ENCODE measurements at places on chromosomes 4 and X.

- no peak for DNase-seq
Measured at GRCh38 chr4:96317891-96318290, 478.0 kb downstream of the PDHA2 start.

- no peak for DNase-seq
Measured at GRCh38 chrX:19049110-19049509, 65.2 kb upstream of the PHKA2 start.

- DNase-seq = no peak
Measured at GRCh38 chrX:2717312-2717711, 26.2 kb downstream of the CD99 start.

GRCh38 chr4:148215202-148215601 lies 227.0 kb downstream of the NR3C2 start:
- no peak for DNase-seq

GRCh38 chr4:7500404-7500803 lies 65.7 kb upstream of the PSAPL1 start:
- no peak for DNase-seq

GRCh38 chrX:56025872-56026571 lies 206.1 kb upstream of the KLF8 start:
- DNase-seq = no peak

- DNase-seq = no peak
Measured at GRCh38 chr4:145839151-145839550, 99.5 kb downstream of the ZNF827 start.

DNA sequence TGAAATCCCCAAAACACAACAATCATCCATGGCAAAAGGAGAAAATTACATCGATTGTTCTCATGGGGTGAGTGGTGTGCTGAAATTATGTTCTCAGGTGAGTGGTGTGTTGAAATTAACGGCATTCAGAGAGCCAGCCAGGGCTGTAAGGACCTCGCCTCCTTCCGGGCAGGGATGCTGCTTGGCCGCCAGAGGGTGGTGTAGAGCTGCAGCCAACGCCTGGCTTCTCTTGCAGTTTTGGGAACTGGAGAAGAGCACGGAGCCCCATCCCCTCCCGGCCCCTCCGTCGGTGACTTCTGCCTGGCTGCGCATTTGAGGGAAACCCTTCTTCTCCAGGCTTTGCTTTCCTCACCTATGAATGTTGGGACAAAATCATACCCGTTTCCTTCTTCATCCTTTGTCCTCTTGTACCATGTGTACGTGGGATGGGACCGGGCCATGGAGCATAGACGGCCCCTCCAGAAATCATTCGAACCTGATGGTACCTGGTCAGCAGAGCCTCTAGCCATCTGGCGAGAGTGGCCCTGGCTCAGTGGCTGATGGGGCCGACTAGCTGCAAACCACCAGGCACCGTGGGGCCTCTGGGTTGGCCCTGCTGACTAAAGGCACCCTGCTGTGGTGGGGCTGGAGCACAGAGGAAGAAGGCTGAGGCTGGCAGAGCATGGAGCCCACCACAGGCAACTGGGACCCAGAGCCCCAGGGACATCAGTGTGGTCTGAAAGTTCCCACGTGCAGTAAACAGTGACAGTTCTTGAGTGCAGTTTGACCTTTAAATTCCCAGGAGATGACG lies 28.4 kb downstream of the TRMT44 start:
- peak; percentile 23 for DNase-seq

DNA sequence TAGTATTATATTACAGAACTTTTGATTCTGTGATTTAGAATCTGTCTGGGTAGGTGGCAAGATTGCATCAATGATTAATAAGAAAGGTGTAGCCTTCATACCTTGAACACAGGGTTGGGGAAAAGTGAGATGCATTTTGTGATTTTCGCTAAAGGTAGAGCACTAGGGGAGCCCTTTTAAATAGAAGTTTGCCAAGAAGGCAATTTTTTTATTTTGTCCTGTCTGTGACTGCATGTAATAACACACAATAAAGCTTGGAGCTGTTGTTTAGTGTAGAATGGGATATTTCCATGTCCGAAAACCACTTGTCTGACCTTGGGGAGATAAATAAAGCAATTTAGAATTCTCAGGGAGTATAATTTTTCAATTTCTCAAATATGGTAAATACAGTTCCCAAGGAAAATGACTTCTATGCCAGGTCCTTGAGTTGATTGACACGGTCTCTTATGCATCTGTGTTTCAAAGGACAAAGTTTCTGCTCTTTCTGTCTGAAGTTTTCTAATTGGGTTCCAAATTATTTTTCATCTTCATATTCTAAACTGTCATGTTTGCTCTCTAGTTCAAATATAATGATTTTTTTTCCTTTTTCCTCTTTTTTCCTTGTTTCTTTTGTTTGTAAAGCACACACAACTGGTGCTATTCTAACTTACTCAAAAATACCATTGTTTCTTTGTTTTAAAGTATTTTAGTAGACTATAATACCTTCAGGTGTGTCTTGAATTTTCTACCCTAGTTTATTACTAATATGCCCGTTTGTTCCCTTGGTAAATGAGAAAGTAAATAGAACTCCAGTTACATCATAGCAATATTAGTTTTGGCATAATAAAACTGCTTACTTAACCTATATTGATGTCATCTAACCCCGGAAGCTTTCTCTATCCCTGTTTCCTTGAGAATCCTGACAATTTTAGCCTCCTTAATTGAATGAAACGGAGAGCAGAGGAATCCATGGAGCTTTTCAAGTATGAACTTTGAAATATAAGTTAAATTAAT lies 87.8 kb upstream of the BMPR1B start:
- DNase-seq = no peak

DNA sequence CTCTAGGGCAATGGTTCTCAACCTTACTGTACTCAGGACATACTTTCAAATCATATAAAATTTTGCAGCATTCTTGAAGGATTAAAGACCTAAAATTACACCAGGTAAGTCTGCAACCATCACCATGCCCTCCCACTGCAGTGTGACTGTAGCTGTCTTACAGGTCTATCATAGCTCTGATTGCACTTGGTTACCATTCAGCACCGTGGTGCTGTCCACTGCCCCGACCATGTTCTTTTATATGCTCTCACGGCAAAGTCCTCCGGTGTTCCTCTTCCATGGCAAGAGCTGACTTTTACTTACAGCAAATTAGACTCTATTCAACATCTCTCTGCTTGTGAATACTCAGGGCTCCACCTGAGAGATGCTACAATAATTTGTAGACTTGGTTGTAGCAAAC lies 11.5 kb downstream of the CRMP1 start:
- DNase-seq = no peak

DNA sequence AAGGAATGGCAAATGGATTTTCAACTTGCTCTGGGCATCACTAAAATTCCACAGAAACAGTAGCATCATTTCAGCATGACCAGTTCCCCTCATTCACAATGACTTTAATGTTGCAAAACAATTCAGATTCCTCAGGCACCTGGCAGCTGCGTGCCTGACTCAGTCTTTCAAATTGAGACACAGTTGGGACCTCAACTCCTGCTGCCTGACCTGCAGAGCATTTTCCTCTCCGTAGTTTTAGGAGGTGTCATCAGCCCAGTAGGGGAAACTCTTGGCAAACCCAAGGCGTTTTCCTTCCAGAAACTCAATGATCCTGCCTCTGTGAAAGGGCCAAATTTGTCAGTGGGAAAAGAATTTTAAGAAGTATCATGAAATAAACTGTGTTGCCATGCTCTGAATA lies 388.9 kb downstream of the SPRY1 start:
- peak; percentile 94 for DNase-seq

DNA sequence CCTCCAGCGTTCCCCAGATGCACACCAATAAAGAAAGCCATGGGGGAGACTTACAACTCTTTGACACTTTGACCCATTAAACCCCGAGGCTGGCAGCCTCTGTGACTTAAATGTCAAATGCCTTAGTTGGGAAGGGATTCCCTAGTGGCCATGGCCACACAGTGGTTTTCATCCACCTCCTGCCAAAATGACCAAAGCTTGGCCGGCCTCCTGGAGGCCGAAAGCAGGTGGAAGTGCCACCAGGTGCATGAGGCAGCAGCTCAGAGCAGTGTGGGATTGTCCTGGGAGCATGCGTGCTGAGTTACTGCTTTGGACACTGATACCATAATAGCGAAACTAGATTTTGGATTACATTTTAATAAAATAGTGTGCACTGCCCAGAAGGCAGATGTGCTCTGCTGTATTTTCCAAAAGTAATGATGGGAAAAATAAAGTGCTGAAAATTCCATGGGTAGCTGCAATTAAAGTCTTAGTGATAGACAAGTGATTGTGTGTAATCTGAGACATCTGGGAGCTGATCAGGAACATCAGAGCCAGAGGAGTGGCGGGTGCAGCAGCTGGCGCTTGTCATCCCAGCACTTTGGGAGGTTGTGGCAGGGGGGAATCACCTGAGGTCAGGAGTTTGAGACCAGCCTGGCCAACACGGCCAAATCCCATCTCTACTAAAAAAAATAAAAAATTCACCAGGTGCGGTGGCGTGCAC lies 39.8 kb upstream of the TADA2B start:
- no peak for DNase-seq

DNA sequence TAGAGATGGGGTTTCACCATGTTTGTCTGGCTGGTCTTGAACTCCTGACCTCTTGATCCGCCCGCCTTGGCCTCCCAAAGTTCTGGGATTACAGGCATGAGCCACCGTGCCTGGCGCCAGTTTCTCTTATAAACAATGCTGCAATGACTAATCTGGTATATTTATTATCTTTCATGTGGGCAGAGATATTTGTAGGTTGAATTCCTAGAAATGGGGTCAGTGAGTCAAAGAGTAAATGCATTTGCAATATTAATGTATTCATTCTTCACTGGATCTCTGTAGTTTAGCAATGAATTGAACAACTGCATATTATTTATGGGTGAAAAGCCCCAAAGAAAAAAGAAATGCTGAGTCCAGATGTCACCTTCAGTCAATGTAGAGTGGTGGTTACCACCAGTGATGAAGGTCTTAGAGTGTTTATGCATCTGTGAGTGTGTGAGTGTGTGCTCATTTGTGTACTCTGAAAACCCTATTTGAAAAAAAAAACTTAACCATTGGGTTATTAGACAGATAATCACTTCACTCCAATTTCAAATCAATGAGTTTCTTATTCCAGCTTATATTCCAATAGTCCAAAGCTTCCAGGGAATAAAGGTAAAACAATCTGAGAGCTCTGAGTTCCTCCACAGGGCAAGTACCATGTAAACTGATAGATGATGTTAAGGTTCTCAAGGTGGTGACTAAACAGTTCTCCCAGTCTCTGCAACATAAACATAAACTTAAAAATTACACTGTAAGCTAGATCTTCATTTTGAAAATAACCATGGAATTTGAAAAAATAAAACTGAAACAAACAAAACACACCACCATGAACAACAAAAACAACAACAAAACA lies 22.6 kb upstream of the CD38 start:
- no peak for DNase-seq

GRCh38 chrX:1336948-1337779 lies 579 bp downstream of the IL3RA start:
- DNase-seq = no peak

DNA sequence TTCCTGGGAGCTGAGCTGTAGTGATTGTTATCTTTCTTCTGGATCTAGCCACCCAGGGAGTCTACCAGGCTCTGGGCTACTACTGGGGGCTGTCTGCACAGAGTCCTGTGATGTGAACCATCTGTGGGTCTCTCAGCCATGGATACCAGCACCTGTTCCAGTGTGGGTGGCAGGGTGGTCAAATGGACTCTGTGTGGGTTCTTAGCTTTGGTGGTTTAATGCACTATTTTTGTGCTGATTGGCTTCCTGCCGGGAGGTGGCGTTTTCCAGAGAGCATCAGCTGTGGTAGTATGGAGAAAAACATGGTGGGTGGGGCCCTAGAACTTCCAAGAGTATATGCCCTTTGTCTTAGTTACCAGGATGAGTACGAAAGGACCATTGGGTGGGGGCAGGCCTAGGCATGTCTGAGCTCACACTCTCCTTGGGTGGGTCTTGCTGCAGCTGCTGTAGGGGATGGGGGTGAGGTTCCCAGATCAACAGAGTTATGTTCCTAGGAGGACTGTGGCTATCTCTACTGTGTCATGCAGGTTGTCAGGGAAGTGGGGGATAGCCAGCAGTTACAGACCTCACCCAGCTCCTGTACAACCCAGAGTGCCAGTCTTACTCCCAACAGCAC lies 264.8 kb upstream of the LDB2 start:
- no peak for DNase-seq

- DNase-seq = no peak
Measured at GRCh38 chr4:79526641-79527565, 118.9 kb upstream of the GK2 start.

DNA sequence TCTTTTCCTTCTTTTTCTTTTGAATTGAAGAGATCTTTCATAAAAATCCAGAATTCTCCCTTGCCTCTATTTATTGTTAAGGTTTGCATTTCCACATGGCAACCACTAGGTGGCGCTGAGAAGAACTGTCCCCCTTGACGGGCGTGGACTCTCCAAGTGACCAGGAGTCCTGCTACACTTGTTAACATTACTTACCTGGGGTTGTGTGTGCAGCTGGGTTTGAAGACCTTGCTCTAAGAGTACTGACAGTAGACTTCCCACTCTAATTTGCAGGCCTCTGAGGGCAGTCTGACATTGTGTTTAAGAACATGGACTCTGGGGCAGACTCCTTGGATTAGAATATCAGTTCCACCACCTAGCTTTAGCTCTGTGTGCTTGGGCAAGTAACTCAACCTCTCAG lies 52.8 kb downstream of the GPRIN3 start:
- DNase-seq = peak; percentile 2

DNA sequence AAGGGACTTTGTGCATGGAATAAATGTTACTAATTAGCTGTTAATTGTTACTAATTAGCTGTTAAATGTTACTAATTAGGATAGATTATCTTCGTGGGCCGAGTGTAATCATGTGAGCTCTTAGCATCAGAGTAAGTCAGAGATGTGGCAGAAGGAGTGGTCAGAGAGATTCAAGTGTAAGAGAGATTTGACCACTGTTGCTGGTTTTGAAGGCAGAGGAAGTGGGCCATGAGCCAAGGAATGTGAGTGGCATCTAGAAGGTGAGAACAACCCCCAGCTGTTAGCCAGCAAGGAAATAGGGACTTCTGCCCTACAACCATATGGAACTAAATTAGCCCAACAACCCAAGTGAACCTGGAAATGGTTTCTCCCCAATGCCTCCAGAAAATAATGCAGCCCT lies 28.2 kb downstream of the ODAPH start:
- no peak for DNase-seq

Measured in GM04504 (cell line).